ENCODE measurements at places on chromosomes 12 and 14.

DNA sequence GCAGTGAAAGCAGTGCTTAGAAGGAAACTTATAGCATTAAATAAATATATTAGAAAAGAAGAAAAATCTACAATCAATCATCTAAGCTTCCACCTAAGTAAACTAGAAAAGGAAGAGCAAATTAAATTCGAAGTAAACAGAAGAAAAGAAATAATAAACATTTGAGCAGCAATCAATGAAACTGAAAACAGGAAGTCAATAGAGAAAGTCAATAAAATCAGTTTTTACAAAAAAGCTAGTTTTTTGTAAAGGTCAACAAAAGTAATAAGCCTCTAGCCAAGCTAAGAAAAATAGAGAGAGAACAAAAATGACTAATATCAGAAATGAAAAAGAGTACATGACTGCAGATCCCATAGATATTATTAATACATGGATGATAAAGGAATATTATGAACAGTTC lies 34.2 kb upstream of the KTN1 start:
- DNase-seq = no peak

DNA sequence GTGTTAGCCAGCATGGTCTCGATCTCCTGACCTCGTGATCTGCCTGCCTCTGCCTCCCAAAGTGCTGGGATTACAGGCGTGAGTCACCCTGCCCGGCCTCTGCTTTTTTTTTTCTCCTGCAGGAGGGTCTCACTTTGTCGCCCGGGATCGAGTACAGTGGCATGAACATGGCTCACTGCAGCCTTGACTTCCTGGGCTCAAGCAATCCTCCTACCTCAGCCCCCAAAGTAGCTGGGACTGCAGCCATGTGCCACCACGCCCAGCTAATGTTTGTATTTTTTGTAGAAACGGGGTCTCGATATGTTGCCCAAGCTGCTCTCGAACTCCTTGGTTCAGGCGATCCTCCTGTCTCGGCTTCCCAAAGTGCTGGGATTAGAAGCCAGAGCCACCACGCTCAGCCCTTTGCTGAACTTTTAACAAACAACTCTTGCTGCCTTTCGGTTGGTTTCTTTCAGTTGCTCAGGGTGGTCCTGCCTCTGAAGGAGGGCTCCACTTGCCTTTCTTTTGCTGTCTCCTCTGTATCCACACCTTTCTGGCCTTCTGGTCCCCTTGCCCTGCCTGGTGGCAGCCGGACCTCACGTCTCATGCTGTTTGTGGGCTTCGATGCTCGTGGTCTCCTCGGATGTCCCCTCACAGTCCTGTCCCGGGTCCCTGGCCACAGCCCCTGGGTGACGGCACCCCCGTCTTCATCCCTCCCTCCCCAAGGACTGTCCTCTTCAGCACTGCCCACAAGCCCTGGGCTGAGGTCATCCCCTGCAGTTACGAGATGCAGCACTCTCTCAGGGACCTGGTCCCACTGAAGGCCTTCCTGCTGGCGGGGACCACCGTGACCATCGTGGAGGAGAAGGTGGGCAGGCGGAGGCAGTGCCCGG lies 3.8 kb upstream of the B3GNT4 start:
- no peak for DNase-seq

DNA sequence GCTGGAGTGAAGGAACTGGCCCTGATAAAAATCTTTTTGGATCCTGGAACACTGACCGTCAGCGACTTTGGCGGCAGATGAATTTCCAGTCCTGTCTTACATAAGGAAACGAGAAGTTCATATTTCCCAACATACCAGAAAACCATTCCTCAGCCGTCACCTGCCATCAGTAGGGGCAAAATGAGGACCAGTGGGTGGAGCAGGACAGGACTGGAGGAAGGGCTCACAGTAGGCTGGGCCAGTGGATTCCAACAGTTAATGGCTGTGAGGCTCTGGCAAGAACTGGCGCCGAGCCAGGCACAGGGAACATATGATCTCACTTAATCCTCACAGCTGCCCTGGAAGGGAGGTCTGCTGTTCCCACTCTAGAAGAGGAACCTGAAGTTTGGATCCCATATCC lies 67.2 kb upstream of the FAM181A start:
- DNase-seq = no peak

DNA sequence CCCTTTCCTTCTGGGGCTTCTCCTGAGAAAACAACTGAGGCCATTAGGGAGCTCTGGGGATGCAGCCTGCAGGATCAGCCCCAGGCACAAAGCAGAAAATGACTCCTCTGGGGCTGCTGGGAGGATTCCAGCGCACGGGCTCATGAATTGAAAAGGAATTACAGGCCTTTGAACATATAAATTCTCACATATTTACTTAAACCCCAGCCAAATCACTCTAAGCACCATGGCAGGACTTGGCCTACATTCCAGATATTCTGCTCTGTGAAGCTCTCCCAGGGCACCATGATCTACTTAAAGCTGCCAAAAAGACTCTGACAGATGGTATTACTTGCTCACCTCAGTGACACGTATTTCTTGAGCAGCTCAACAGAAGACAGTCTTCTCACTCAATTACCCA lies 87.2 kb downstream of the ZFC3H1 start:
- no peak for DNase-seq

DNA sequence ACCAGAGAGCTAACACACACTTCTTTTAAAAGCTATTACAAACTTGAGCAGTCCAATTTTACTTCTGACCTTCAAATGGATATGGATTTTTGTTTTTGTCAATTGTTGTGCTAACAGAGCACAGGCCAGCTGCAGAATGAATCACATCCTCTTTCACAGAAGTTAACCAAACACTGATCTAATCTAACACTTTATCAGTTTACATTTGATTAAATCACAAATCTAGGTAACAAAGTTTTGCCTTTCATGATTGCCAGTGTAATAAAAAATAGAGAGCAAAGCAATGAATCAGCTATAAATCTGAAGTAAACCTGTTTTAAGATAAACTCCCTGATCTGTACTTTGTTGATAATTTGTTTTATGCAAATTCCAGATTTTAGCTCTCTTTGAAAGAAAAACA lies 273.1 kb upstream of the RGS6 start:
- no peak for DNase-seq

DNA sequence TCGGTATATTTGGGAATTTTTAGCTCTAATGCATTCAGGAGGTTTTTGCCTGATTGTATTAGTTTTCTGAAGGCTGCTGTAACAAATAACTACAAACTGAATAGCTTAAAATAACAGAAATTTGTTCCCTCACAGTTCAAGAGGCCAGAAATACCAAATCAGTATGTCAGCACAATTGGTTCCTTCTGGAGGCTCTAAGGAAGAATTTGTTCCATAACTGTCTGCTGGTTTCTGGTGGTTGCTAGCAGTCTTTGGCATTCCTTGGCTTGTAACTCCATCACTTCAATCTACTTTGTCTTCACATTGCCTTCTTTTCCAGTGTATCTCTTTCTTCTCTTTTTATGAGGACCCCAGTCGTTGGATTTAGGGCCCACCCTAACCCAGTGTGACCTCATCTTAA lies 21.3 kb downstream of the TMTC3 start:
- no peak for DNase-seq

GRCh38 chr14:79698298-79698711 lies 513.0 kb downstream of the DIO2 start:
- no peak for DNase-seq

DNA sequence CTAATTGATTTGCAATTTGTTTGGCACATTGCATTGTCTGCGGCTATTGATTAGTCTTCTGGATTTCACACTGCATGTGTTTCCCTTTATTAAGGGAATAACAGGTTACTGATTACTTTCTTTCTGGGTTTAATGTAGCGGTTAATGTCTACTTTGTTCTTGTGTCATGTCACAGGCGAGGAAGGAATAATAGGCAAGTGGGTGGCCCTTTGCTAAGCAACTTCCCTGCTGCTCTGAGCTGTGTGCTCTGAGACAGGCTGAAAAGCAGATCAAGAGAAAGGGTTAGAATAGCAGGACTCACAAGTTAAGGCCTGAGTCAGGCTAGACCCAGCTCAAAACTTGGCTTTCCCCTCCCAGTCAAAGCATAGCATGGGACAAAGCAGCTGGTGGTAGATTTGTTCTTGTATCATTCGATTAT lies 77.2 kb downstream of the NKX2-1 start:
- no peak for DNase-seq

DNA sequence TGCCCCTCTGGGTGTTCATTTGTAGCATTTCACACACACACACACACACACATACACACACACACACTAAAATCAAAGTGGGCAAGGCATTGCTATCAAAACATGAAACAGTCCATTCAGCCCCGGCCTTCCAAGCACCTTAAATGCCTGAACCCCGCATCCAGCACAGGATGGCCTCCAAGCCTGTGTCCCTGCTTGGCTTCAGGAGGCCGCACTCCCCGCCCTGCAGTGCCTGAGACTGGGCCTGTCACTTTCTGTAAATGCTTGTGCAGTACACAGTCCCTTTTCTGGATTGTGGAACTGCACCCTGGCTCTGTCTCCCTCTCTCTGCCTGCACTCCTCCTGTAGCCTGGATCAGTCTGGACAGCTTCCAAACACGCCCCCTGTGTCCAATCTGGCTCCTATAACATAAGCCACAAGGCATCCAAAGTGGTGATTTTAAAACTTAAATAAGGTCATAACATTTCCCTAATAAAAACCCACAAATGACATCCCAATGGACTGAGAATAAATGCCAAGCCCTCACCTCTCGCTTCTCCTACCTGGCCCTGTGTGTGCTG lies 972.2 kb upstream of the TMEM132C start:
- no peak for DNase-seq

DNA sequence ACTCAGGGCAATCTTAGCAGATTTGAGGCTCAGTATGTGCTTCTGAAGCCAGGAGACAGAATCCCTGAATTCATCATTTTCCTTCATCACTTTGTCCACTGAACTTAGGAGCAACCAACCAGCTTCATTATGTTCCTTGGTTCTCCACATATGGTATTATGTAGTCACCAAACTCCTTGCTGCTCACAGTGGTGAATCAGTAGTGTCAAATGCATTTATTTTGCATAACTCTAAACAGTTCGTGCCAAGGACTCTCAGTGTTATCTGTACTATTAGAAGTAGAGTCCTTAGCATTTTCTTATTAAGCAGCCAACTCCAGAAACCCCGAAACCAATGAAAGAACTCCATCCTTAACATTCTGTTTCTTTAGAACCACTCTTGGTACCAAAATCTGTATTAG lies 466.9 kb upstream of the RGS6 start:
- DNase-seq = no peak

- no peak for DNase-seq
Observed at GRCh38 chr12:31362115-31362758, 36.3 kb upstream of the SINHCAF start.

DNA sequence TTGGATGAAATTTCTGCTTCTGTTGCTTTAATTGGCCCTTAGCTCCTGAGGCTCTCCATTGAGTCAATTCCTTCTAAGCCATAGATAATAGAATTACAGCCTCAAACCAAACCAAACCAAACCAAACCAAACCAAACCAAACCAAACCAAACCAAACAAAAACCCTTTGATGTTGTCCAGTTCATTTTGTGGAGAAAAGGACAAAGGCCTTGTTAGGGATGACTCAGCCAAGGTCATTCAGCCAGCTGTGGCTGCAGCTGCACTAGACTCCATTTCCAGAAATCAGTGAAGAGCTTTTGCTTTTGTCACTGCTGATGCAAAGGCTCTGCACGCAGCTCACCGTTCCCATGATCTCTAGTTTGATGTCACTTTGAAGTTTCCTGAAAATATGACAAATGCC lies 82.2 kb upstream of the RMST start:
- no peak for DNase-seq

DNA sequence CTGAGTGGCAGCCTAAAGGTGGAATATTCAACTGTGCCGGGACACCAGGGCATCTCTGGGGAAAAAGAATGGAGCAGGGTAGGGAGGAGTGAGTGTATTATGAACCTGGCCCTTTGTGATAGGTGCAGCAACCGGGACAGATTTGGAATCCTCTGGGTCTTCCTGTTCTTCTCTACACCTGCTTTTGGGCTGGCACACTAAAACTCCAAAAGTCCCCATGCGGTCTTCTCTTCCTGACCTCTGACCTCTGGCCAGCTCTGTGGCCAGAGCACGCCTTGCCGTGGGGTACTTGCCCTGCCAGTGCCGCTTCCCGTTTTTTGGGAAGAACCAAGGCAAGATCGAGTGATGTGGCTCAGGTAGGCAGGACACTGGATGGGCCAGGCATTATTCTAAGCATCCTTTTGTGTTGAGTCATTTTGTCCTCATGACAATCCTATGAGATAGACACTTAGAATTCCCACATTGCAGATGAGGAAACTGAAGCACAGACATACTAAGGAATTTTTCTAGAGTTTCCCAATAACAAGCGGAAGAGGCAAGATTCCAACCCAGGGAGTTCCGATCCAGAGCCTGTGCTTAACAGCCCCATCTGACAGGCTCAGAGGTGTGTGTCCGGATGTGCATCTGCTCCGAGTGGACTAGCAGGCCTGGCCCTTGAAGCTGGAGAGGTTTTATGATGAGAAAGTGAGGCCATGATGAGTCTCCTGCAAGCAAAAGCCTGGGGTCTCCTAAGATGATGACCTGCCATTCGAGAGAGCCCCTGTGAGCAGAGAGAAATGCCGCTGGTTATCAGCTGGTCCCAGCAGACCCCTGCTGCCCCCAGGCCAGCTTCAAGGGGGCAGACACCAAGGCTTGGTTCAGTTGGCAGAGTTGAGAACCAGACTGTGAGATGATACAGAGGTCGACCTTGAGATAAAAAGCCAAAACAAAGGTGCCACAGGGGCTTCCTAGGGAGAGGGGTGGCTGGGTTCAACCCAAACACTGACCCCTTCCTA lies 67.9 kb upstream of the ESRRB start:
- DNase-seq = no peak

DNA sequence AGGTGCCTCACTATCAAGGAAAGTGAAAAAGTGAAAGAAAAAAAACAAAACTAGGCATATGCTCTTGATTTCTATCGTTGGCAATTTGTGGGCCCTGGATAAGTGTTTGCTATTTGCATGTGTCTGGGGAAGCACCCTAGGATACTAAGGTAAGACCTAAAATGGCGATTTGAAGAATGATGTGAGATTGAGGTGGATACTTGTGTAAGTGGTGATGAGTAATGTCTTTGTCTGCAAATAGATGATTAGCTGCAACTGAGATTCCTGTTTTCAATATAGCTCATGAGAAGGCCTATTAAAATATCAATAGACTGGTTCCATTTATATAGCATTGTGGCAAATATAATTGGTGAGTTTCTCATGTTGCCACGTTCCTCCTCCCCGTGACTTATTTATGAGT lies 261.7 kb downstream of the NEDD1 start:
- no peak for DNase-seq

- no peak for DNase-seq
Observed at GRCh38 chr12:56510786-56511185, 10.8 kb upstream of the RBMS2 start.

GRCh38 chr12:17609153-17609552 lies 480.8 kb downstream of the RERGL start:
- no peak for DNase-seq

- DNase-seq = no peak
Observed at GRCh38 chr12:89339526-89339925, 12.8 kb downstream of the DUSP6 start.

- DNase-seq = no peak
Observed at GRCh38 chr12:39047539-39048262, 142.3 kb upstream of the CPNE8 start.

- no peak for DNase-seq
Observed at GRCh38 chr12:54019091-54019811, 9.0 kb upstream of the HOXC6 start.

Data from C1 segment of cervical spinal cord (tissue), 14 donors.